ENCODE measurements at places on chromosomes 4 and X. TPM values are rescaled to one million over a fixed set of nuclear protein-coding genes. Genes with fewer than 3 reads are reported as not detected.

CCDC110 gene
- total RNA-seq, result 0.35 TPM

PDLIM3 gene
- not detected for total RNA-seq

GABRQ gene
- total RNA-seq, result not detected

- no peak overlapping the region for H3K27ac ChIP-seq
- H3K4me3 ChIP-seq, result no peak overlapping the region
- no peaks in the 10 kb centered on the region for H3K36me3 ChIP-seq
- DNase-seq, result no peak
Observed at GRCh38 chr4:76061421-76061820, 13.1 kb upstream of the ART3 start.

DNA sequence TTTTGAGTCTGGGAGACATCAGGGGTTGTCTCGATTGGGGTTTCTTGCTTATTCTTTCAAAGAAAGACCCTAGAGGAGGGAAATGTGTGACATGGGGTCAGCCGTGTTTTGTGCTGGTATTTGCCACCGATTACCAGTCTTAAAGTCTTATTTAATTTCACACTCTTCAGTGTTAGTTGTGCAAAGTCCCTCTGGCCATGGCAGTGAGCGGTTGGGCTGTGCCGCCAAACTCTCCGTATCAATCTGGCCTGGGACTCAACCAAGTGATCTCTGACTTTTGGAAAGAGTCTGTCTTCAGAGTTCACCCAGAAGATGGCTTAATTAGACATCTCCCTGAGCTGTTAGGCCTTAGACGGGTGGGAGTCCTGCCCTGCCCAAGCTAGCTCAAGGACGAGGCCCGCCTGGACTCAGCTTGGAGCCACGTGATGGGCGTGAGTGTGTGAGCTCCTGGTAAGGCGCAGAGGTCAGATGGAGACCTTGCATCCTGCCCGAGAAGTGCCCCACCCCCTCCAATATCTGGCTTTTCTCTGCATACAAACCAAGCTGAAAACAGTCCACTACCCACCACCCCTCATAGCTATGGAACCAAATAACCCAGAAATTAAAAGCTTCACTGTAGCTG is 3.8 kb upstream of the PITX2 start:
- DNase-seq, result no peak
- no peak overlapping the region for H3K4me3 ChIP-seq
- peaks cover 19% of the 10 kb centered on the region for H3K4me1 ChIP-seq
- H3K36me3 ChIP-seq, result no peaks in the 10 kb centered on the region
- no peak overlapping the region for H3K27ac ChIP-seq

DNA sequence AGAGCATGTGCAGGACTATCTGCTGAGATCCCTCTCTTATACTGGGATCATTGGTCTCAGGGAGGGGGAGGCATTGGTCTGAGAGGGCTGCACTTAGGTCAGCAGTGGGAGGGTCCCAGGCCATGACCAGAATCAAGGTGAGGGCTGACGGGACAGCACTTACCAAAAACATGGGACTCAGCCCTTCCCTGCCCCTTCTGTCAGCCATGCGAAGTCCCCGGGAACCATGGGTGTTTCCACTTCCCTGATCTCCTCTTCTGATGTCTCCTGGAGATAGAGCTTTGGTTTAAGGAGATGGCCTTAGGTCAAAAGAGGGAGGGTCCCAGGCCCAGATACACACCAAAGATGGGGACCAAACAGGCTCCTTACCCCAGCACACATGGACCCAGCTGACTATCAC is 12.9 kb upstream of the HSFX1 start:
- H3K4me3 ChIP-seq, result no peak overlapping the region
- no peaks in the 10 kb centered on the region for H3K27me3 ChIP-seq
- H3K27ac ChIP-seq, result no peak overlapping the region
- H3K4me1 ChIP-seq, result no peaks in the 10 kb centered on the region
- H3K36me3 ChIP-seq, result no peaks in the 10 kb centered on the region

DNA sequence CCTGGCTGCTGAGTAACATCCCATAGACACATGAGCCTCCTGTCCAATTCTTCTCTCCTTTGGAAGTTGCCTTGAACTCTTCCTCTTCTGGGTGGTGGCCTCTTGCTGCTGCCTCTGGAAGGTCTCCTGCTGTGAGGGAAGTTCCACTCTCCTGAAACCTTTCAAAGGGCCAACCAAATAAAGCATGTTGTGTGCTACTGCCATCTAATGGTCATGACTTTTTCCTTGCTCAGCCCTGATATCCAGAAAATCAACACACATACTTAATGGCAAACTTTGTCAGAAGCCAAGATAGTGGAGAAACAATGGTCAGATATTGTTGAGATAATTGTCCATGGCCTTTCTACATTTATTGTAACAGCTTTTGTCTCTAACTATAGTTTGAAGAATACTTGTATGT is 19.1 kb upstream of the ZXDA start:
- no peak for DNase-seq
- no peak overlapping the region for H3K27ac ChIP-seq
- H3K36me3 ChIP-seq, result no peaks in the 10 kb centered on the region
- no peak overlapping the region for H3K4me3 ChIP-seq
- no peaks in the 10 kb centered on the region for H3K27me3 ChIP-seq
- H3K4me1 ChIP-seq, result no peaks in the 10 kb centered on the region

DNA sequence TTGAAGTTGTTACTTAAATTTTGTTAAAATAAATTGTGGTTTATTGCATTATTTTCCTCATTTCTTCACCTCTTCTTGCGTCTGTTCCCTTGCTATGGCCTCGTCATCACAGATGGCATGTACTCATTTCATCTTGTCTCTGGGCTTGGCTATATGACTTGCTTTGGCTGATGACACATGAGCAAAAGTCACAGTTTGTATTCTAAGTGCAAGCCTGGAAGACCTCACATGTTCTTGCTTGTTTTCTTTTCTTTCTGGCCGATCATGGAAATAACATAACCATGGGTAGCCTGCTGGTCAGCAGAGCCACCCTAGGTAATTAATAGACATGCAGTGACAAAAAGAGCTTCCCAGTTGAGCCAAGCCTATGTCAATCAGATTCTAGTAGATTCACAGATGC is 527.9 kb downstream of the SPRY1 start:
- no peaks in the 10 kb centered on the region for H3K36me3 ChIP-seq
- H3K27ac ChIP-seq, result no peak overlapping the region
- H3K27me3 ChIP-seq, result no peaks in the 10 kb centered on the region
- no peaks in the 10 kb centered on the region for H3K4me1 ChIP-seq
- DNase-seq, result no peak

All from T-cell (primary cell).